AG04449 (cell line): ENCODE measurements at places on chromosomes 7 and 10.

DNA sequence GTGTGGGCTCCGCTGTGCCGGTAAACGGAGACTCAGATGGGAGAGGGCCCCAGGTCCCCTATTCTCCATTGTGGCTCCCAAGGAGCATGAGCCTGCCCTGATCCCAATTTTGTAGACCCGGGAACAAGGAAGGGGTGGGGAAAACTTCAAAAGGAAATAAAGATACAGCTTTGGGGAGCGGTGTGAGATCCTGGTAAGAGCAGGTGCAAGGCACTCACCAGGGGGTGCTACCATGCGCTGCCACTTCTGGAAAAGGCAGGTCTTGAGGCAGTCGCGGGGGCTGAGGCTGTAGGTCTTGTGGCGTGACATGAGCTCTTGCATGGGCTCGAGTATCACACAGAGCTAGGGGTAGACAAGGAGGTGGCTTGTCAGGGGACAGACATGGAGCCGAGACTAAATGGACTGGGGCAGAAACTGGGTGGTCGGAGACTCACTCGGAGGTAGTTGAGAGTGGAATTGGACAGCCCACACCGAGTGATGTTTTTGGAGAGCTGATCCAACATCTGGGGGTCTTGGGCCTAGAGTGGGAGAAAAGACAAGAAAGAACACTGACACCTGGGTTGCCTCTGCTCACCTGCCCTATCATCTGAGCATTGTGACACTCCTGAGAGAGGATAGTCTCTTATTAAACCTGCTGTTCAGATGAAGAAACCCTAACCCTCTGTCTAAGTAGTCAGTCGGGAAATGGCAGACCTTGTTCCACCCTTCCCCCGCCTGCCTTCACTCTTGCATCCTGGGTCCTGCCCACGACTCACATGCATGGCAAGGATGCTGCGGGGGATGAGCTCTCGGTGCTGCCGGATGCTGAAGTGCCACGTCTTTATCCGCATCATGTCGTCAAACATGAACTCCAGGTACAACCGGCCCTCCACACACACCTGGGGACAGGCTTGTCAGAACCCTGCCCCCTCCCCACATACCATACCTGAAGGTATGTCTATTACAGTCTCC lies 10.7 kb downstream of the LDB1 start:
- DNase-seq = no peak

GRCh38 chr7:100430493-100431285 lies 1.1 kb downstream of the MEPCE start:
- DNase-seq = no peak

DNA sequence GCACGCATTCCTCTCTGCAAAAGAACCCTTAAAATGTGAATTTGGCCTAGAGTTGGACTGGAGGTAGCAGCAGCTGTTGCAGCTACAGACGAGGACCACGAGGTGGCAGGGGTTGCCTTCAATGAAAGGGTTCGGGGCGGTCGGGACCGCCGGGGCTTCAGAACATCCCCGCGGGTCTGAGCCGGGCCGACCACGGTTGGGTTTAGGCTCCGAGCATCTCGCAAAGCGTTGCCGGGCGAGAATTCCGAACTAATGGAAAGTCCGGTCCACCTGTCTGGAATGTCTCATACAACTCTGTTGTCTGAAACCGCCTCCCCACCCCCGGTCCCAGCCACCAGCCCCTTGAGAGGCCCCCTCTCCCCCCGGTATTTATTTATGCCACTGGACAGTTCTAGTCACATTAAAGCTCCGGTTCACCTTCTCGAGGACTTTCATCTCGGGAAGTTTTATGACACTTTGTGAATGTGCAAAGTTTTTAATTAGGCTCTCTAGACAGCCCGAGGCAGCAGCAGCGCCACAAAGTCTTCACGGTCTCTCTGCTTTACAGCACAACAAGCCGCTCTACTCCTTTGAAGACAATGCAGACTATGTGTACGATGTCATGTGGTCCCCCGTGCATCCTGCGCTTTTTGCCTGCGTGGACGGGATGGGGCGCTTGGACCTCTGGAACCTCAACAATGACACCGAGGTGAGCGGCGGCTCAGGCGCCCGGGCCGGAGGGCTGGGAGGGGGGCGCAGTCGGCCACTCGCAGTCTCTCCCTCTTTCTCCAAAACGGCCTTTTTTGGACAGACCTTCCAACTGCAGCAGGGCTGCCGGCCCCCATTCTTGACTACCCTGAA lies 246.2 kb downstream of the SLC25A13 start:
- DNase-seq = no peak

GRCh38 chr10:100468322-100468721 lies 5.5 kb downstream of the WNT8B start:
- DNase-seq = no peak

DNA sequence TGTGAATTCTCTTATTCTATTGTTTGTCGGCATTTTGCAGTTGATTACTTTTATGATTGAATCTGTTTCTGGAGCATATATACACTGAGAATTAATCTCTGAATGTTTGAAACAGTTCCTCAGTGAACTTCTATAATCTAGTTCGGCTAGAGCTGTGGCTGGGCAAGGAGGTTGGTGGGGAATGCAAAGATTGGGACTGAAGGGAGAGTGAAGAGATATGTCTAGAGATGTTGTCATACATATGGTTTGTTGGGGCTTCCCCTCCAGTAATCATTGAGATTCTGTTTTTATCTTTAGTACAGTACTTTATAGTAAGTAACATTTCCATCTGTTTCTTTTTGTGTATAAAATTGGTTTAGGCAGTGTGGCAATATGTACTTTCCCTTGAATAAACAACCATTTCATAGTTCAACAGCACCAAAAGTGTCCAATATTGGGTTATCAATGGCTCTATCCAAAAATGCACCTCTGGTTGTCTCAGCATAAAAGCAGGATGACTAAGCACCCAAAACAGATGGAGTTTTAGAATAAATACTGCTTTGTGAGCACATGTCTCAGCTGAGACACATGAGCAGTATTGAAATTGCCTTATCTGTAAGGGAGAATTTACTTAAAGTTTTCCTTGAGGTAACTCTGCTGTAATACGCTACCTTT lies 36.7 kb downstream of the WAC start:
- no peak for DNase-seq

DNA sequence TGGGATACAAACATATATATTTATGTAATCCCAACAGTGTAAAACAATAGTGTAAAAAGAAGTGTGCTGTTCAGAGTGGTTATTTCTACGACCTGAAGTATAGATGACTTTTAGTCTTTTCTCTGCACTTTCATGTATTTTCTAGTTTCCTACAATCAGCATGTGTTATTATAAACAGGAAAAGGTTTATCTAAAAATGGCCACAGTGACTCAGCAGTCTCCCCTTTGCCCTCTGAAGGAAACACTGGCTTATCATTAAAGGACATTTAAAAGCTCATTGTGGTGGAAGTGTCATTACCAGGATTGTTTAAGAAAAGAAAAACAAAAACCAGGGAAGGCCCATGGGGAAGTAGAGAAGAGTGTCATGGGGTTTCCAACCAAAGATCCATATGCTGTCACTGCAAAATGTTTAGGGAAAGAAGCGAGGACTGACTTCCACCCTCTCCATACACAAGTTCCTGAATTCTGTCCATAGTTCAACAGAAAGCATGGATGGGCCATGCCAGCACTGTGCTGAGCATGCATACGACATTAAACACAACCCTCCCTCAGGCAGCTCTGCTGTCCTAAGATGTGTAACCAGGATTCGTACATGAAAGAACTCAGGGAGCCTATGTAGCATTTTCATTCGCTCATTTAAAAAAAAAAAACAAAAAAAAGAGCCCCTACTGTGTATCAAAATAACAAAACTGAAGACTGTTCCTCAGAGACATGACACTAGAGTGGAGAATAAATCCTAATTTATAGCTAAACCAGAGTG lies 10.2 kb downstream of the CYREN start:
- no peak for DNase-seq

- no peak for DNase-seq
These were observed 121.7 kb downstream of the FANK1 start for GRCh38 chr10:126017961-126018560.

DNA sequence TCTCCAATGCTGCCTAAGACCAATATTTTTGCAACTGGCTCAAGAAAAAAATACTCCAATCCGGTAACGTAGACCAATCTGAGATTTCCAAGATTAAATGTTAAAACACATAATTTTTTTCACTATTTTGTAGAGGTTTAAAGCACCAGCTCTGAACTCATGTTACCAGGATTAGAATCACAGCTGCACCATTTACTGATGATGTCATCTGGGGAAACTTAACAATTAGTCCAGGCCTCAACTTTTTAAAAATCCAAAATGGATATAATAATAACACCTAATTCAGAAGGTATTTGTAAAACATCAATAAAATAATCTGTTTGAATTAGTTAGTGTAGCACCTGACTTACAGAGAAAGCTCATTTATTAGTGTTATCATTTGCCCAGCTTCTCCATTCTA lies 14.4 kb downstream of the PON1 start:
- no peak for DNase-seq

DNA sequence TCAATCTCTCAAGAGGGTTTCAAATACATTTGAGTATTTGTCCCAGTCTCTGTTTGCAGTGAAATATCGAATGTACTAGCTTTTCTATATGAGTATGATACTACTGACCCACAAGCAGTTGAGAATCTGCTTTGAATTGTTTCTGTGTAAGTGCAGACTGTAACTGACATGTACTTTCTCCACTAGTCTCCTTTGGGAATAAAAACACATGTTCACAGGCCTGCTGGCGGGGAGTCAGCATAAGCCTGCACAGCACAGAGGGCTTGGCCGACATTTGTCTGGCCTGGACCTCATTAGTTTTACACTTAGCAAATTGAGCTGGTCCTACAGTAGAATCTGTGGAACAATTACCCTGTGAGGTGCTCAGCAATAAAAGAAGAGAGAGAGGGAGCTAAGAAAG lies 72.6 kb downstream of the ITGB8 start:
- DNase-seq = no peak

DNA sequence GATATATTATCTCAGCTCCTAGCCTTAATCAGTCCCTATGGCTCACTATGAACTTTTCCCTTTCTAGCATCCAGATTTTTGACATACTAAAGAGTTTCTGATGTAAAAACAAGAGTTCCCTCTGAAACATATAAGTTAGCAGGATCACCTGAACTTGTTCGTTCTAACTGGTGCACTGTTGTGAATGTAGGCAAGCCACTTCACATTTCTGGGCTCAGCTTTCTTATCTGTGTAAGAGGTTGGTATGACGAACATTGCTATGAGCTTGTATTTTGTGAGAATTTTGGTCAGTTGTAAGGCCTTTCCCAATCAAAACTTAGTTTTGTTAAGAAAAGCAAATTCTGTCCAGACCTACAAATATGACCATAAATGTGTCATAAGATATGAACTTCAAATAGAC lies 46.1 kb downstream of the MAGI2 start:
- no peak for DNase-seq

DNA sequence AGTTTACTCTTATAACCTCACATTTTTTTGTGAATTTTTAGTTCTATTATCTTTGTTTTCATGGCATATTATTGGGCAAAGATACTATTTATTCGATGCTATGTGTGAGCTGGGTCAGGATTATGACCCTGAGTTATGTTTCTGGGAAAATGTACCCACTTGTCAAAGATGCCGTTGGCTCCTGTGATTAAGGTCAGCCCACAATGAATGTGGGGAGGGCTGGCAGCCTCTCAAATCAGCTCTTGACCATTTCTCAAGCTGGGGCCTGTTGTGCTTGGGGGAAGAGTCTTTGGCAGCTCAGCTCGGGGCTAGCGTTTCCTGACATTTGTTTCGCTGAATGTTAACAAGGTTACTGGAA lies 97.5 kb downstream of the TCF7L2 start:
- DNase-seq = no peak

DNA sequence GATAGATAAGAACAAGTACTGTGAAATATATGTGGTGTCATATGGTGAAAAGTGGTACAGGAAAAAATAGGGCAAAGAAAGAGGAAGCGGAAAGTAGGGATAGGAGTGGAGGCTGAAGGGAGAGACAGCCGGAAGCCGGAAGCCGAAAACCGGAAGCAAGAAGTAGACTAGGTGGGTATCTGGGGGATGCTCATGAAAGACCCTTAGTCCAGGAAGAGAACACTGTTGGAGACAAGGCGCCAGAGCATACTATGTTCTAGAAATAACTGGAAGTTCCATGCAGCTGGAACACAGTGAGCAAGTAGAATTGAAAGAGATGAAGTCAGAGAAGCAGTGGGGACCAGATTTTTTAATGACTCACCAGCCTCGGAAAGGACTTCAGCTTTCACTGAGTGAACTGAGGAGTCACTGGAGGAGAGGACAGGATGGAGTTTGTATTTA lies 22.5 kb downstream of the ST8SIA6 start:
- DNase-seq = no peak
